H7 (cell line): ENCODE measurements at places on chromosomes 12 and 14. TPM values are rescaled to one million over a fixed set of nuclear protein-coding genes. Genes with fewer than 3 reads are reported as not detected.
A peak's percentile ranks its signal among the peaks of the same experiment; 100 is the strongest.

The HIF1A gene
- 181 and 199 TPM in 2 replicates for total RNA-seq

DNA sequence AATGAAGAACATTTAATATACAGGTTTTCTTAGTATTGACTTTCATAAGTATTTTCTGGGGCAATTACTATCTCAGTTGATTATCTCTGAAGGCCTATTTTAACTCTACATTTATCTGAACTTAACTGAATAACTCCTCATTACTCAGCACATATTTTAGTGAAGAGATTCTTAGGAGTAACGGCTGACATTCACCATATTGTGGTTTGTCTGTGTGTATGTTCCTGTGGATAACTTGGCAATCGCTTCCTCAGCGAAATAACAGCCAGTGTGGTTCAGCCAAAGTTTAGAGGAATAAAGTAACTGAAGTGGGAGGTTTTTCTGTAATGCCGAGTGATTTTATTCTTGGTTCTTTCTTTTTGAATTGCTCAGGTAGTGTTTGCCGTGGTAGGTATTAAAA, 168.0 kb downstream of the RAD51B start:
- DNase-seq: no peak

The RTL1 gene
- not detected in 2 replicates for total RNA-seq

- peak; percentile 7 for DNase-seq
Observed at GRCh38 chr12:262817-263216, at the start of gene SLC6A13. SLC6A13 (minus strand) TSS chr12:262836; CDS start chr12:260052, 2,784 bp downstream.

GRCh38 chr14:68250927-68251768, 431.6 kb downstream of the RAD51B start:
- DNase-seq: no peak

DNA sequence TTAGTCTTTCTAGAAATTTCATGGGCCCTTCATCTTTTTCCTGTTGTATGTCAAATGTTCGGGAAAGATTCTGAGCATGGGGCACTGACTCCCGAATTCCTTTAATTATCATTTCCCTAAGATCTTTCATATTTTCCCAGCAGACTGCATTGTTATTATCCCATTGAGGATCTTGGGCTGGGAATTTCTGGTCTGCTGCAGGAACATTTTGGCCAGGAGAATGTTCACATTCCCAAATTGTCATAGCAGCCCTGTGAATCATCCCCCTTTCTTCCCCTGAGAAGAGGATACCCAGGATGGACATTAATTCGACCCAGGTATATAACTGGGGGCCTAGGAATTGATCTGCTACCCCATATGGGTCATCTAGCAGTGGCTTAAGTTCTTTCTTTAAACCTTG, 112.5 kb downstream of the RIN3 start:
- DNase-seq: no peak

DNA sequence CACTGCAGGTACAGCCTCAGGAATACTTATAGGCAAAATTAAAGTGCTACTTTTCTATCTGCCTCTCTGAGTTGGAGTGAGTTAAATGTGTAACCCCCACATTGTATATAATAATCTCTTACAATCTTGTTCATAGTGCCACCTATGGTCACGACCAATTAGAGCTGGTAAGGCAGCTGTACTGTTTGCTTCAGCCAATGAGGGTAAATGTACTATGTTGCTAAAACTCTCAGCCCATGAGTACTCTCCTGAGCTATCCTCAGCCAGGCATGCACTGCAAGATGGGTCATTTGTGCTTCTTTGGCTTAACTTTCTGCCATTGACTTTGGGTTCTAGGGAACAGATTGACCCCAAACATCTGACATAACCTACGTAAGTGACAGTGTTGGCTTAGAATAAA, 15.0 kb upstream of the MDM2 start:
- DNase-seq: peak; percentile 77

- peak; percentile 60 for DNase-seq
Observed at GRCh38 chr12:114444422-114445279, 38.7 kb upstream of the TBX5 start.

DNA sequence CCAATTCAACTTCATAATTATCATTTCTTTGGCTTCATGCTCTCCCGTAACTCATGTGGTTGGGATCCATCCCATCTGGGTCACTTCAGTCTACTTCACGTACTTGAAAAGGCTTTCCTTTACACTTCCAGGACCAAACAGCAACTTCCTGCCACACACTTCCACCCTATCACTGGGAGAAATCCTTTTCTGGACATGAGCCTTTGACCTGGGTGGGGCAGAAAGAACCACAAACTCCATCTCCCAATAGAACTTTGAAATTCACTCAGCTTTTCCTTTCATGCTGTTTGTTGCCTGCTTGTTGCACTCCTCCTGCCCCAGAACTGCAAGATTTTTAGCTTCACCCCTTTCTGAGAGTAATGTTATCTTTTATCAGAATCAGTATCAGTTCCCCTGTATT, 18.4 kb upstream of the GALNT16 start:
- no peak for DNase-seq

GRCh38 chr12:2358986-2359658, 306.3 kb downstream of the CACNA1C start:
- no peak for DNase-seq

DNA sequence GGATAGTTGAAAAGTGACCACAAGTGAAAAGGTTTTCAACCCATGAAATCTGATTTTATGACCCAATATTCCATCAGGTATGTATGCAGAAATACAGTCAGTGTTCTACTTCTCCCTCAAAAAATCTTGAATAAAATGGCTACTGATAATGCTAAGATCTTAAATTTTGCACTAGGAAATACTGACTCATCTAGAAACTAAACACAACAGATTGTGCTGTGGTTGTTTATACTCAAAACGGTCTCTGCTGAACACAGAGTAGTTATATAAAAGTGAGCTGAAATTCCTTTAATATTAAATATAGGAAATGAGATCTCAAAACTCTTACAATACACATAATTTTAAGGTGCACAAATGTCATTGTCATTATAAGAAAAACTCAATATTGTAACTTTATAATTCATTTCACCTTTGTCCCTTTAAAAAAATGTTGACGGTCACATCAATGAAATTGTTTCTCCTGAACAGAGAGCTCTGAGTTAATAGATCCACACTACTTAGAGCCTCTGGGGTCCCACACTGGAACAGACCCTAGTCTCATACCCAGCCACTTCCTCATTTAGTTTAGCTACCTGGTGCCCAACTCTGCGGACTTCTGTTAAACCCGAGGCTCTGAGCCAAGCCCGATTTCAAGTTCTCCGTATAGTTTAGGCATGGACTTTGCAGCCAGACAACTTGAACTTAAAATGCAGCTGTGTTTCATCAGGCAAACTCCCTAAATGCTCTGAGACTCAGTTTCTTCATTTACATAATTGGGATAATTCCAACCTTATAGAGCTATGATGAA, 9.3 kb downstream of the COCH start:
- no peak for DNase-seq

The AACS gene
- total RNA-seq: 34.0 and 37.4 TPM in 2 replicates

- no peak for DNase-seq
Observed at GRCh38 chr12:31267966-31268365, 58.0 kb downstream of the SINHCAF start.

DNA sequence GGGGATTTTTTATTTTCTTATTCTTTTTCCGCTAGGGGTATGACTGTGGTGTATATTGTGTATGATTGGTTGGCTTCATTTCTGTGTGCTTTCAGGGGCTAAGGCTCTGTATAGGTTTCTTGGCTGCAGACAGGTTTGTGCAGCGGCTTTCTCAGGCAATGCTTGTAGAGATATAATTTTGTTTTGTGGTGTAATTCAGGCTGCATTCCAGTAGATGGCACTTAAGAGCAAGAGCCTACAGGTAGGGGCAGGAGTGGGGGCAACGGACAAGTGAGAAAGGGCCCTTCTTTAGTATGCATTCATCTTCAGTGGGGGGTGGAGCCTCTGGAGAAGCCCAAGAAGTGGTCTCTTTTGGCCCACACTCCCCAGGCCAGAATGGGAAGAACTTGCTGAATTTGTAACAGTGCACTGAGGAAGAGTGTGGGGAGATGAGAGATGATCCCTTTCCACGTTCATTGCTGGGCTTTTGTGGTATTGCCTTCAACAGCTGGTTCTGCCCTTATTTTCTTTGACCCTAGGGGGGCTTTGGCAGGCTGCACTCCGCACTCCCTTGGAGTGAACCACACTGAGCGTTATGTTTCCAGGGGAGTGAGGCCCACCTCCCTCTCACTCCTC, 78.6 kb downstream of the IFNG-AS1 start:
- peak; percentile 14 for DNase-seq

The MMP19 gene
- total RNA-seq: 1.1 and 1.4 TPM in 2 replicates

GRCh38 chr14:78178971-78179370, 8.8 kb downstream of the NRXN3 start:
- no peak for DNase-seq

GRCh38 chr12:86376052-86376451, 119.9 kb upstream of the MGAT4C start:
- peak; percentile 1 for DNase-seq

- peak; percentile 54 for DNase-seq
Observed at GRCh38 chr12:2412305-2412643, 359.5 kb downstream of the CACNA1C start.

- DNase-seq: no peak
Observed at GRCh38 chr12:115051378-115051777, 367.4 kb upstream of the TBX3 start.

- DNase-seq: no peak
Observed at GRCh38 chr14:89428546-89429198, 11.6 kb upstream of the FOXN3 start.

The CRIP1 gene
- total RNA-seq: 0.96 and 5.4 TPM in 2 replicates
